ENCODE measurements at places on chromosomes 5 and 9. TPM values are rescaled to one million over a fixed set of nuclear protein-coding genes. Genes with fewer than 3 reads are reported as not detected.

The TEX48 gene
- not detected for total RNA-seq

The UGT3A1 gene
- total RNA-seq: not detected

The BHMT2 gene
- not detected for total RNA-seq

The KCNV2 gene
- total RNA-seq: not detected

The CARD6 gene
- total RNA-seq: 3.1 TPM

The BTNL8 gene
- total RNA-seq: not detected

The TMEM8B gene
- 3.5 TPM for total RNA-seq

The EPB41L4B gene
- total RNA-seq: 17.8 TPM

The WDR38 gene
- 0.12 TPM for total RNA-seq

The EGFLAM gene
- total RNA-seq: 0.21 TPM

The ANKRA2 gene
- 8.9 TPM for total RNA-seq

The GLRA1 gene
- total RNA-seq: not detected

The GAPT gene
- not detected for total RNA-seq

The PSD2 gene
- not detected for total RNA-seq

The PDE6A gene
- 0.42 TPM for total RNA-seq
